ENCODE measurements at places on chromosomes 5 and 9.

DNA sequence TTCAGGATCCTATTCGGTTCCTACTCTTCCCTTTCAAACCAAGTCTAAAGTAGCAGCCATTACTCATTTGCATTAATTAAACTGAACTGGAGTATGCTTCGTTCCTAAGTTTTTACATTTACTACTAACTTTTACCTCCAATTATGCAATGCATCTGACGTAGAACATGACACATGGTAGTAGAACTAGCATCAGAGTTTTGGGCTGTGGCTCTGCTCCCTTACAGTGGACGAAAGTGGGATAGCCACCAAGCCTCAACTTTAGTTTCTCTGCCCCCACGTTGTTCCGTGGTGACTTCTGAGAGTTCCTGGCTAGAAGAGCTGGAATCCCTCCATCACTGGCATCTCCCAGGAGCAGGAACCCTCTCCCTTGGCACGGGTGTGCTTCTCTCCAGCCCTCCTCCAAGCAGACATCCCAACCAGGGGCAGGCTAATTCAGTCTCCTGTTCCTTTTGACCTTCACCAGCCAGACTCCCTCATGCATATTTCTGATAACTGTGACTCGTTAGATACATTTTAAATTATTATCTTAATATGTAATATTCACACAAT, 2.9 kb downstream of the IFNE start:
- DNase-seq, result no peak

GRCh38 chr9:115891929-115892328, 261.7 kb upstream of the PAPPA start:
- no peak for DNase-seq

DNA sequence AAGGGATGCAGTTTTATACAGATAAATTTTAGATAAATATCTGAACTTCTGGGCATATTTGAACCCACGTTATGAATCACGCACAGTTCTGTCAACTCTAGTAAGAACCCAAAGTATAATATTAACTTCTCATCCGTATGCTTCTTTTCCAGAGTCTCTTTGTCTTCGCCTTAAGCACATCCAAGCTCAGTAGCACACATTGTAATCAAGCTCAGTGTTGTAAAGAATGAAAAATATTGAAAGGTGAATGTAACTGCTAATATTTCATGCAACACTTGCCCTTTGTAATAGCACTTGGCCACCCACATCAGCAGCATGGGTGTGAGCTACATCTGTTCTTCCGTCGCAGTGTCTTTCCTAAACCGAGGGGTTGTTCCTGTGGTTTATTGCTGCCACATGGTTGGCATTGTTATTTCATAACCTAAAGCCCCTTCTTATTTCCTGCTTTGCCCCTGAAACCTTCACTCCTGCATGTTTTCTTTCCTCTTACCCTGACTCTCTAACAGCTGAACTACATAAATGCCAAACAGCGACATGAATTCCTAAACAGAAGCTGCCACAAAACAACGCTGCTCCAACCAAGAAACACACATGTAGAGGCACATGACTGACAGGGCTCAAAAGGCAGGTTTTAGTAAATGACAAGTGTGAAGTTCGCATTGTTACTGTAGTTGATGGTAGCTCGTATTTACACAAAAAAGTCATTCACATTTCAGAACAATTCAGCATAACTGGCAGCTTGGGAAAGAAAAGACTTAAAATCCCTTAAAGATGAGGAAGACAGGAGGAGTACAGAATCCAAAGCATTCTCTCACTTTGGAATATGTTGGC, 190.1 kb upstream of the MEF2C start:
- no peak for DNase-seq

DNA sequence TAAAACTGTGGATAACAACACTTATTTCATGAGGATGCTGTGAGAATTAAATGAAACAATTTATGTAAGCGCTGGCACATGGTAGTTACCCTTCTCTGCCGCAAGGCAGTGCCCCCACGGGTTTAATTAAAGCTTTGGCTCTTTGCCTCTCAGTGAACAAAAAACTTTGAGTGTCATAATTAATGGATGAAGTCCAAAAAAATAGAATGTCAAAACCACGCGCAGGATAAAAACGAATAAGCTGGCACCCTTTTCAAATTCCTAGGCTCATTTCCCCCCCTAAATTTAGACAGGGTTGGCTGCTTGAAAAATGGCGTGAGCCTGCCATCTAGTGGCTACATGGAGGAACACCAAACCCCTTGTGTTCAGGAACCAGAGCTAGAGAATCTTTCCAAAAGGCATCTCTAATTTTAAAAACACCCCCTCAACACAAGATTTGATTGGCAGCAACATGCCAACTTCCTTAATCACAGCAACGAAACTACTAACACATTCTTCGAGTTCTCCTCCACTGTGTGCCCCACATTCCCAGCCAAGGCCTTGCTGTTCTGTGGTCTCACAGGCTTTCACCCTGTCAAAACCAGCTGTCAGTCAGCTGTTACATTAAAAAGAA, 29.0 kb upstream of the CCNG1 start:
- peak; percentile 48 for DNase-seq

Measured in CD4-positive, alpha-beta T cell treated with Interferon alpha-2 for 1 hour (primary cell).